ENCODE measurements at places on chromosomes 2 and 18.

DNA sequence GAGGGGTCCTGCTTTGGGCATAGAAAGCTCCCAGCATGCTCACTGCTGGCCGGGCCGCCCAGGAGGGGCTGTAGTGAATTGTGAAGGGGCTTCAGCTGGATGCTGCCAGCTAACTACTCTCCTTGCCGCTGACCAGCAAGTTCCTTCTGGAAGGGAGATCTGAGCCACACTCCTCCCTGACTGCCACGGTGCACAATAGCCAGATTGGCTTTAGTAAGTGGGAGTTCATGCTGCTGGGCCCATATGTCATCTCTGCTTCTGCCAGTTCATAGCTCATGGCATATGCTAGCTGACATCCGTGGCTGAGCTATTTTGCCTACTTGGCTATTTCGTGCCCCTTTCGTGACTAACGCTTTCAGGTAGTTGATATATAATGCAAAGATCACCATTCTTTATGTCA, 51.6 kb upstream of the ROCK2 start:
- no peak for DNase-seq

DNA sequence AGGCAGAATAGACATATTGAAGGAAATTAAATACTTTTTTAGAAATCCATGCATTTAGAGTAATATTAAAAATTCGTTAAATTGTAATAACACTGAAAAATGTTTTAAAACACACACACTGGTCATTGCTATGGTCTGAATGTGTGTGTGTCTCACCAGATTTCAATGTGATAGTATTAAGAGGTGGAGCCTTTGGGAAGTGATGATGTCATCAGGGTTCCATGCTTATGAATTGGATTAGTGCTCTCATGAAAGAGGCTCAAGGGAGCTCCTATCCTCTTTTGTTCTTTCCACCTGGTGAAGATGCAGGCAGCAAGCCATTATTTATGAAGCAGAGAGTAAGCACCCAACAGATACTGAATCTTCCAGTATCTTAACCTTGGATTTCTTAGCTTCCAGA, 441.8 kb downstream of the CDH2 start:
- no peak for DNase-seq

DNA sequence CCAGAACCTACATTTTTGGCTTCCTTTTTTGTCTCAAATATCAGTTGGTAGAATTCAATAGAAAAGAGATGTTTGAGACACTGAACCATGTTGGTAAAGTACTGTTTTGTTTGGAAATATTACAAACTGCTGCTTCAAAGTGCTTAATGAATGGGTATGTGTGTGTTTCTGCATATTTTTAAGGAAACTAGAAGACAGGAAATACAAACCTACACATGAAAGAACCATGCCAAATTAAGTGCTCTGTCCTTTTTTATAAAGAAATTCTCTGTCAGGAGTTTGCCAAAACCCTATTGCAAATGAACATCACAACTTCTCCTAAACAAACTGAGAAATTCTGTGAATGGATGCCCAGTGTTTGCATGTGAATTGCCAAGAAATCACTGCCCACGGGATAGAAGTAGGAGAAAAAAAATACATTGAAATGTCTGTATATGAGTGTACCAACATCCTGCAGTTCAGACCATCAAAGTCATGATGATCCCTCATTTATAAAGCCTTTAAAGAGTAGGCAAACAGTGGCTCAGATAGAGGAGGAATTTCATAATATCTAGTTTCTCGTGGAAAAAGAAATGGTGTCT, 69.6 kb upstream of the RND3 start:
- no peak for DNase-seq

- DNase-seq = no peak
These were observed 506.1 kb downstream of the ARHGAP15 start for GRCh38 chr2:143635302-143635701.

DNA sequence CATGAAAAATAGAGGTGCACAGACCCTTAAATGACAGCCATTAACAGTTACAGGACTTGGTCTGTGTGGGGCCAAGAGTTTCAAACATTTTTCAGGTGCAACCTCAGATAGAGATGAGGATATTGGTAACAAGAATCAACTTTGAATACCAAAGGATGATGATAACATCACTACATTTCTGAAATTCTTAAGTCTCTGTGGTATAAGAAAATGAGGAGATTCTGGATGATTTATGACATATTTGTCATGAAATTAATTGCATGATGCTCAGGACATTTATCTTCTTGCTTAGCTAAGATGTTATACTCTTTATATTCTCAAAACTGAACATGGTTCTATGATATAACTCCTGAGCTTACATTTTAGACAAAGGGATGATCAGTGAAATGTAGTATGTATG, 471.8 kb upstream of the CWC22 start:
- no peak for DNase-seq

GRCh38 chr18:12038082-12038638, 55.5 kb upstream of the ANKRD62 start:
- DNase-seq = no peak

DNA sequence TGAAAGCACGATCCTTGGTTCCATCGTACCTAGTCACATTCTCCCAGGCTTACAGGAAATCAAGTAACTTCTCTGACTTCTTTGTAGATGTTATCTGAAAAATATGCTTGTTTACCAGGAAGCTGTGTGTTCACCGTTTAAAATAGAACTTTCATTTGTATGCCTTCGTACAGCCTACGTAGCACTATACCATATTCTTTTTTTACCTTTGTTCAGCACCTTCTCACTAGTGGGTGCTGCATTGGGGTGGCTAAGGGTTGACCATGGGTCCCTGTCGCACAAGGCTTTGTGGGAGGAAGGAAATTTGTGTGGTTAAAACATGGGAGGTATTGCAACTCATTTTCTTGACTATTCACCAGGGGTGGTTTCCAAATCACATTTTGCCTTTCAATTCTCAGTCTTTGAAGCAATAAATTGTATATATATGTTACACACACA, 16.6 kb downstream of the MALT1 start:
- peak; percentile 11 for DNase-seq

GRCh38 chr18:34848156-34848555, 138.1 kb downstream of the DTNA start:
- no peak for DNase-seq

DNA sequence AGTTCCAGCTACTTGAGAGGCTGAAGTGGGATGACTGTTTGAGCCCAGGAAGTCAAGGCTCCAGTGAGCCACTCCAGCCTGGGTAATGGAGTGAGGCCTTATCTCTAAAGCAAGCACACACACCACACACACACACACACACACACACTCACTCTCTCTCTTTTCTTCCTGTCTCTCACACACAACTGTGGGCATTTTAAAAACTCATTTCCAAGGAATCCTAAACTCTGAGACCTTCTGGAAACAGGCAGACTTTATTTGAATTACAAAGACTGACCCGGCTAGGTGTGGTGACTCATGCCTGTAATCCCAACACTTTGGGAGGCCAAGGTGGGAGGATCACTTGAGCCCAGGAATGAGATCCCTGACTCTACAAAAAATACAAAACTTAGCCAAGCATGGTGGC, 21.3 kb downstream of the WDSUB1 start:
- no peak for DNase-seq

DNA sequence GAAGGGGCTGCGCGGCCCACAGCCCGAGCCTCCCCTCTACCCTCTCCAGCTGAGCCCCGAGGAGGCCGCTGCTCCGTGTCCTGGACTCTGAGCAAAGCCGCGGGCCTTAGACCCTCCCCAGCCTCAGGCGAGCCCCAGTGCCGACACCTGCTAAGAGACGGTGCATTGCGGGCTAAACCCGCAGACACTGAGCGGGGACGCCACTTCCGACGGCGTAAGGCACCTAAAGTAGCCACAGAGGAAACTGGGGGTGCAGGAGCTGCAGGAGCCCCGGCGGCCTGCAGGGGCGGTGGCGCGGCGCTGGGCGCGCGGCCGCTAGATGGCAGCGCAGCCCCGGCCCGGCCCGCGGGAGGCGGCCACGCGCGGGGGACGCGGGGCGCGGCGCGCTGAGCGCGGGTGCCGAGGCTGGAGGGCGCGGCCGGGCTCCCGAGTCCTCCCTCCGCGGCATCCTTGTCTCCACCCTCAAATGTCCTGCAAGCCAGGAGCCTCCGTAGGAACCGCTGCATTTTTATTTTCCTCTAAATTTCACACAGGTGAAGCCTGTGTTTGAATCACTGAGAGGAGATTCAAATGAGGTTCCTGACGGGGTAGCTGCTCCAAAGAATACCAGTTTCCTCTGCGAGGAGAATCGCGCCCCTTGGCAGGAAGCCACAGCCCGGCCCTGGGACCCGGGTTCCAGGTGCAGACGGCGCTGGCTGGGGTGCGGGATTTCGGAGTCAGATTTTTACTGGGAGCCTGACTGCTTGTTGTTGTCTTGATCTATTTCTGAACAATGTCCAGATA, 650.5 kb downstream of the GALR1 start:
- peak; percentile 38 for DNase-seq

GRCh38 chr2:236786751-236787150, 217.1 kb downstream of the ACKR3 start:
- DNase-seq = no peak

GRCh38 chr2:241966647-241967466, 97.3 kb downstream of the RTP5 start:
- no peak for DNase-seq

GRCh38 chr2:8525236-8525581, 156.6 kb upstream of the ID2 start:
- no peak for DNase-seq

DNA sequence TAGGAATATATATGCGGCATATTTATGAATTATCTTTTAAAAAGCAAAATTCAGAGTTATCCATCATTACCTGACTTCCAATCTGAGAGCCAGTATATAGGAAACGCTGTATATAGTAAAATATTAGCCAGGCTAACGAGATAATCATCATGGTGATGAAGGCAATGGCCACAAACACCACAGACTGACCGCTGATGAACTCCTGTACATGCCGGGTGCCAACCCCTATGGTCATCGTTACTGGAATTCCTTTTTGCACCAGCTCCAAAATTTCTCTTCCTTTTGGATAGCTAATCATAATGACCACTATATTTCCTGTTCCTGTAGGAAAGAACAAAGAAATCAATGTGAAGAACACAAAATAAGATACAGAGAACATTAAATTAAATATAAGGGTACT, 13.6 kb downstream of the RNF149 start:
- DNase-seq = no peak

- DNase-seq = no peak
These were observed 237.0 kb upstream of the UBE2E3 start for GRCh38 chr2:180743401-180743800.

DNA sequence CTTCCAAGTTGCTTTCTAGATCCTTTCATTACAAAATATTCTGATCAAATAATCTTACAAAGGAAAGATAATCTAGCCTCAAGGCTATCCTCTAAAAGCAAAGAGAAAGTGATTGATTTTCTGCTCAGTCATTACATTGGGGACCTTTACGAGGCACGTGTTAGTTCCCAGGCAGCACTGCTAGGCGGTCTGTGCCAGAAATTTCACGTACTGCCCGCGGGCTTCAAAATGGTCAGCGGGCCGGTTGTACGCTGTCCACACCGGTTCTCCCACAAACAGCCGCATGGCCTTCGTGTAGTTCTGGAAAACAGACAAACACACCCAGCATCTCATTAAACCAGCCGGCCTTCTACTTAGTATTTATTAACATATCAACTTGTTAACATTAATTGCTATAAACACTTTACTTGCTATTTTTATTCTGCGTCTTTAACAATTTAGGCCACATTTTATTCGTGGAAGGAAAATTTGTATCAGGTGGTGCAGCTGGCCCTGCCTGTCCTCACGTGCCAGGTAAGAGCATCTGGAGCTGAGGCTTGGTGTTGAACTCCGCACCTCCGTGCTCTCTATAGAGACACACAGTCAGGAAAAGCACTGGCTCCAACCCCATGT, 20.4 kb downstream of the ADI1 start:
- no peak for DNase-seq
